ENCODE measurements at places on chromosomes 11 and 22. TPM values are rescaled to one million over a fixed set of nuclear protein-coding genes. Genes with fewer than 3 reads are reported as not detected.

DNA sequence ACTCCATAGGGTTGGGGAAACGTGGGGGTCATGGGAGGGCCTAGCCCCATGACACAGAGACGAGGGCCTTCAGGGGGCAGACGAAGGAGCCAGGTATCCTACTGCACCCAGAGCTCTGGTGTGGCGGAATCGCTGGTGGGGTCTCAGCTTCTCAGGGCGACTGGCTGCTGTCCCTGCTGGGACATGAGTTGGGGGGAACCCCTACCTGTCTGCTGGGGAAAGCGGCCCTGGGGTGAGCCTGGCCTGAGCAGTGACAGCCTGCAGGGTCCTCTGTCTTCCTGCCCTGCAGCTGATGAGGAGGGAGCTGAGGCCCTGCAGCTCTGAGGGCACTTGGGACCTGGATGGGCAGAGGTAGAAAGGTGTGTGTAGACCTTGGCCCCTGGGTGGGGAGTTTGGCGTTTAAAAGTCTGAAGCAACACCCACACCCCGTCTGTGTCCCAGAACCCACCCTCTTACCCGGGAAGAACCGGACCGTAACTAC, 33.6 kb upstream of the GRAMD4 start:
- DNase-seq: no peak

NLRP14 gene
- total RNA-seq: not detected

DNA sequence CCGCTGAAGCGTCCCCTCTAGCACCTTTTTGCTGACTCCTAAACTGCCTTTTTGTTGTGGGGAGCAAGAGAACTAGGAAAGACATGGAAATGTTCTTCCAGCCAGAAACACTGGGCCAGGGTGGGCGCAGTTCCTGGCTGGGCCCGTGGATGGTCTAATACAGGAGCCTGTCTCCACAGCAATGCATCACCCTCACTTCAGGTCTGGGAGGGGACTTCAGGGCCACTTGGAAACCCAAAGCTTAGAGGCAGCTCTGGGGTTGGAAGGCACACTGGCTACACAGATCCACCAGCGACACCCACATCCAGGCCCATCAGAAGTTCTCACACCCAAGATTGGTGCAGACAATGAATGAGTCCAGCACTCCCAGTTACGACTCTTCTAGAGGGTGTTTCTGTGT, 120.3 kb downstream of the ETS1 start:
- peak; percentile 72 for DNase-seq

DNA sequence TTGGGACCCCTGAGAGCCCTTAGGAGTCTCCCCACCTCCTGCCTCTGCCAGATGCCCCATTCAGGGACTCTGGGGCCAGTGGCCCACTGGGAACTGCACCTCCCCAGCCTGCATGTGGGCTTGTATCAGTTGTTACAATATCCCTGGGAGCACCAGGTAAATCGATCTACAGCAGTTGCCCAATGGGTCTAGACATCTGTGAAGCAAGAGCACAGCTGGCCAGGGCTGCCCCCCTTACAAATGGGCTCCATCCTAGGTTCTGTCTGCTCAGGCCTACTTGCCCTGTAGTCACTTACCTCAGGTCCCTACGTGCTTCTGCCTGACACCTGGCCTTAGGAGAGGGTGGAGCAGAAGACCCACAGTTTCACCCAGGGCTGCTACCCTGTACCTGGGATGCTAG, 62.7 kb downstream of the HIRA start:
- no peak for DNase-seq

SCGB2A2 gene
- not detected for total RNA-seq

- no peak for DNase-seq
Observed at GRCh38 chr11:65719871-65720210, 757 bp downstream of the RNASEH2C start.

DNA sequence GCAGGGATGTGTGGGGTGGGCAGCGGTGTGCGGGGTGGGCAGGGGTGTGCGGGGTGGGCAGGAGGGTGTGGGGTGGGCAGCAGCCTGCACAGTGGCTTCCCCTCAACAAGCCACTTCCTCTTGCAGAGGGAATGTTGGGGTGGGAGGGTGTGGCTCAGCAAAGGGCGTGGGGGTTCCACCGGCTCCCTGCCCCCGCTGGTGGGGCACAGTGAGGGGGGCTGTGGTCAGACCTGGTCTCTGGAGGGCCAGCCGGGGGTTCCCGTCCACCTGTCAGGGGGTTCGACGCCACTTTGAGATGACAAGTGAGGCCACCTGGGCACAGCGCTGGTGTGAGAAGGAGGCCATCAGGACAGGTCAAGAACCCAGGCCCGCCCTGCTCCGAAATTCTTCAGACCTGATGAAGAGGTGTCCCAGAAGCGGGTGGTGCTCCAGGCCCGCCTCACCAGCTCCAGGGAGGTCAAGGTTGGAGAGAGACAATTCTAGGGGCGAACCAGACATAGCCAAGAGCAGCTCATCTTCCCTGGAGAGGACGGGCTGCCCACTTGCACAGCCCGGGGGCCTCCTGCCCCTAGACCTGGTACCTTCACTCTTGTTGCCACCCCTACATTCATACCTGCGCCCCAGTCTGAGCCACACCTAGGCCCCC, 1.3 kb downstream of the C11orf21 start:
- peak; percentile 86 for DNase-seq

DNA sequence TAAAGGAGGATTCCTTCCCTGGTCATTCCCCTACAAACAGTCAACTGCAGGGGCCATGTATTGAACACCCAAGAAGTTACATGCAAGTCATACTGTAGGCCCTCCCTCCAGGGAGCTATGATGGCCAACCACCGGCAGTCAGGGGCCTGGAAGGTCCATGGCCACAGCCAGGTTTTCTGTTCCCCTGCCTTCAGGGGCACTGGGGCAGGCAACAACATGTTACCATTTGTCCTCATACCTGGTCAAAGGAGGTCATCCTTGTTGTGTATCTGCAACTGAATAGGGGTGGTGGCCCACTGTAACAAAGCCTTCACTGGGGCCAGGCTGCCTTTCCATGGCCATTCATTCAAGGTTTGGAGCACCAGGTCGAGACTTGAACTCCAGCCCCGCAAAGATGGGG, 433.6 kb downstream of the DYNC2H1 start:
- peak; percentile 86 for DNase-seq

DNA sequence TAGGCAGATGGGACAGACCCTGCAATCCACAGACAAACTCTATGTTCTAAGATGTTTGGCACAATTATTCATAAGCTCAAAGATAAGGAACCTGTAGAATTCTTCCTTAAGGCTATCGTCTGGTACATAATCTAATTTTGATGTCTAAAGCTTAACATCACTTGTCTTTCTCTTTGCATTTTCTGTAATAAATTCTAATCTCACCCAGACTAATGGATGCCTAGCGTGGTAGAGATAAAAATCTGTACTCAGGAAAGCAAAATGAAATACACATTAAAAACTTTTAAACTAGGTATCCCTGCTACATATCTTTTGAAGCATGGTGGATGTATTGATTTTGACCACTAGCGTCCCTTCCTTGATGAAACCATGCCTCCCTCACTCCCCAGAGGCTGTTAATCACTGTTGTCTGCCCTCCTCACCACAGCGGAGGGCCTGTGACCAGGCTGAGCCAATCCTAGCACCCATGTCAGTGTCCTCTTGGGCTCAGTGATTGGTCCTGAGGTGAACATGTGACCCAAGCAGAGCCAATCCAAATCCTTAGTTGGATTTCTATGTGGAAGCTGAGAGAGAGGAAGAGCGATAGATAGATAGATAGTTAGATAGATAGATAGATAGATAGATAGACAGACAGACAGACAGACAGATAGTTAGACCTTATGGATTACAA, 82.2 kb upstream of the GRK3 start:
- no peak for DNase-seq

- DNase-seq: no peak
Observed at GRCh38 chr11:122226810-122227379, 110.9 kb upstream of the BLID start.

DNA sequence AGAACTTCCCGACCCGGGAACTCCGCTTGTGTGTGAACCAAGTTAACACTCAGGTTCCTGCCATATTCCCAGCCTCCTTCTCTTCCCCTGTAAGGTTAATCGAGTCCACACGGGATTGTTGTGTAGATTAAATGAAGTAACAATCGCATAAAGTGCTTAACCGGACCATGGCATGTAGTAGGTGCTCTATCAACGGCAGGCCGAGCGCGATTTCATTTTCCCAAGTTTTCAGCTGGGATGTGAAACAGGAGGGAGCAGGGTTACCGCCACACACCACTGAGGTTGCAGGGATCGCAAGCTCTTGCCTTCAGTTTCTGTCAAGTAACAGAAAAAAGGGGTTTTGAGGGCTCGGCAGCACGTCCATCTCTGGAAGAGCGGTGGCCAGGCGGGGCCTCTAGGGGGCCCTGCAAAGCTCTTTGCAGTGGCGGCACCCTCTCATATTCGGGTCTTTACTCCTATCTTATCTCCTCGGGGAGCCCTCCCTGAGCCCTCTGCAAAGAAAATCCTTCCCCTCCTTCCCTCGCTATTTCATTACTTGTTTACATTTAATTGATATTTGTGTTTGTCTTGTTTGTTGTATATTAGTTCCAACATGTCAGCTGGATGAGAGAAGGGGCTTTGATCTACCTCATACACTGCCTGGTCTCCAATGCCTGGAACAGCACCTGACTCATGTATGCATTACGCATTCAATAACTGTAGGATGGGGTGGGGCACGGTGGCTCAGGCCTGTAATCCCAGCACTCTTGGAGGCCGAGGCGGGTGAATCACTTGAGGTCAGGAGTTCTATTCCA, 816 bp upstream of the PLEKHA7 start:
- no peak for DNase-seq

DNA sequence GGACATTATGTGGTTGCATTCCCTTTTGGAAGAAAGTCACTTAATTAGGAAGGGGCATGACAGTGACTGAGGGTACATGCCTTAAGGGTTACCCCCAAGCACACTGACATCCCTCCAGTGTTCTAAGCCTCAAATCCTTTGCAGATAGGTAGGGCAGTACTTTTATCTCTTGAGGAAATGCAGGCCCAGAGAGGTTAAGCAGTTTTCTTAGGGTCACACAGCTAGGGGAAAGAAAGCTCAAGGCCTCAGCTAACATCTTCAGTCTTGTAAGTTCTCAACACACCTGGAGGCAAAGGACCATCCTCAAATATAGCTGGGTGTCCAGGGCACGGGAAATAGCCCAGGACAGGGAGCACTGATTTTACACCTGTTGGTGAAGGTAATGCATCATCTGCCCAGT, 31.6 kb downstream of the KIAA1671 start:
- DNase-seq: no peak

DNA sequence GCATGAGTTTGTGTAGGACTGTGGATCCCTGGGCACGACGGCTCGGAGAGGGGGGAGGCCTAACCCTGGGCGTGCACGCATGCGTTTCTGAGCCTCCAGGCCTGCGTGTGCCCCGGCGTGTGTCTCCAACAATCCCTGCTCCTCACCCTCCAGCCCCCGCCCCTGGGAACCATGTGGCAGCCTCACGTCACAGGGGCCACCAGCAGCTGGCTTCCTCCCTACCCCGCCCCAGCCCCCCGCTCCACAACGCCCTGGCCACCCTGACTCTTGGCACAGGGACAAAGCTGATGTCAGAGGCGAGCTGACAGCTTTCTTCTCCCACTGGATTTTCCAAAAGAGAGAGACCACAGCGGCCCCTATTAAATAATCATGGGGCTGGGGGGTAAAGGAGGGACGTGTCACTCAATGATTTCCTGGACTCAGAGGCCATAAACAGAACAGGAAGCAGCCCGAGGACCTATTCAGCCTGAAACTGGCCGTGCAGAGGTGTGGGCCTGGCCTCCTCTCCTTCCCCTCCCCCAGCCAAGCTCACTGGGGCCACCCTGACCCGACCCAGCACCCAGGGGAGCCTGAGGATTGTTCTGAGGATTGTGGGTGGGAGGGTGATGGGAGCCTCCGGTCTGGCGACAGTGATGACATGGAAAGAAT, 6.8 kb upstream of the LIF start:
- no peak for DNase-seq

DNA sequence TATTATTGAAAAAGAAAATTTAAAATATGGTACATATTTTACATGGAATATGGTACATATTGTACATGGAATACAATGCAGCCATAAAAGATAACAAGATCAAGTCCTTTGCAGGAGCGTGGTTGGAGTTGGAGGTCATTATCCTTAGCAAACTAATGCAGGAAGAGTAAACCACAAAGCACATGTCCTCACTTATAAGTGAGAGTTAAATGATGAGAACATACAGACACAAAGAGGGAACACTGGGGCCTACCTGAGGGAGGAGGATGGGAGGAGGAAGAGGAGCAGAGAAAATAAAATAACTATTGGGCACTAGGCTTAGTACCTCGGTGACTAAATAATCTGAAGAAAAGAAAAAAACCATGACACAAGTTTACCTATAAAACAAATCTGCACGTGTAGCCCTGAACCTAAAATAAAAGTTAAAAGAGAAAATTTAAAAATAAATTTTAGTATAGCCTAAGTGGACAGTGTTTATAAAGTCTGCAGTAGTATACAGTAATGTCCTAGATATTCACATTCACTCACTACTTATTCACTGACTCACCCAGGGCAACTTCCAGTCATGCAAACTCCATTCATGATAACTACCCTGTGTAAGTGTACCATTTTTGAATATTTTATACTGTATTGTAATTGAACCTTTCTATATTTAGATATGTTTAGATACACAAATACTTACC, 204.4 kb downstream of the FAM76B start:
- no peak for DNase-seq

DNA sequence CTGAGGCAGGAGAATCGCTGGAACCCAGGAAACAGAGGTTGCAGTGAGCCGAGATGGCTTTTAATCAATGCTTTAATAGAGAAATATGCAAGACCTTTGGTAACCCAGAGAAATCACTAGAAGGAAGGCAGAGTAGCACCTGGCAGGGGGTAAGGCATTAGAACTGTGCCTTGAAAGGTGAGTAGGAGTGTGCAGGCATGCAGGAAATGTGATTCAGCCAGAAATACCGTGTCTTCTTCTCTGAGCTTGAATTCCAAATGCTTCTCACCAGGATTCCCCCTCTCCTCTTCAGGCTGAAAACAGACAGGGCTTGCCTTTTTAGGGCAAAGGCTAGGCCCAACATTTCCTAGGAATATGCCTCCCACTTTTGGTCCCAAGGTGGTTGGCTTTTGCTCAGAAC, 51.0 kb downstream of the OR4D9 start:
- DNase-seq: no peak

VSIG10L2 gene
- 0.39 TPM for total RNA-seq

DNA sequence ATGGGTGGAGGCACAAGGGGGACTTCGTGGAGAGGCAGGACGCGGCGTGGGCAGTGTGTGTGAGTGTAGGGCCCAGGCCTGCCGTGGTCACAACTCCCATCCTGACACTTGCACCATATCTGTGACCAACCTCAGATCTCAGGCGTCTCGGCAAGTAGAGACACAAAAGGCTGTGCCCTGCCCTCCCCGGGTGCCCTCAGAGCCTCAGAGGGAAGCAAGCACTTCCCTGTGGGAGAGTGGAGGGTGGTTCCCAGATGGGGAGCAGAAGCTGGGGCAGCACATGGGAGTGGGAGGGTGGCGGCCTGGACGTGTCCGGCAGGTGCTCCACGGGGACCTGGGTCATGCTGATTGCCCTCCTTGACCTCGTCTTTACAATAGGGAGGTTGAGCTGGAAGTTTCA, 20.4 kb downstream of the B3GAT1 start:
- DNase-seq: no peak

GRCh38 chr11:77993902-77994301, 566 bp downstream of the INTS4 start:
- no peak for DNase-seq

Measured in esophagus muscularis mucosa (tissue), 4 donors.